ENCODE measurements at places on chromosomes 1 and 21.

- DNase-seq, result no peak
These were observed 975 bp upstream of the MNDA start for GRCh38 chr1:158830074-158830677.

DNA sequence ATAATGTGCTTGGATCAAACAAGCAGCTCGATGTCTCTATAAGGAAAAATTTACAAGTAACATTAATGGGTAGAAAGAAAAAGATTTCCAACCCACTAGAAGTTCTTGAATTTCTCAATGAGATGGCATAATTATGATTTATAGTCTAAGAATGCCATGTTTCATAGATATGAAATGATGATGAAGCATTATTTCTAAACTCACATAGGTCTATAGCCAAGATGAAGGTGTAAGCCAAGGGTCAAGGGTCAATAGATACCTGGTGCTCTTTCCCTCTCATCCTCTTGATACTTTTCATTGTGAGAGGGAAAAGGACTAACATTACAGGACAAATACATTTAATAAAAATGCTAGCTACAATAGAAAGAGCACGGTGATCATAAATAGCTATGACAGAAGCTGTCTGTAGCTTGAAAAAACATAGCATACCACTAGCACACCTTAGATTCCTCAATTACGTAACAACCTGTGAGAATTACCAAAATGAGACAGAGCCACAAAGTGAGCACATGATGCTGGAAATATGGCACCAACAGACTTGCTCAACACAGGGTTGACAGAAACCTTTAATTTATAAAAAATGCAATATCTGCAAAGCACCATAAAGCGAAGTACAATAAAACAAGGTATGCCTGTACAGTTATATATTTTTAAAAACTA, 26.3 kb upstream of the F13B start:
- no peak for DNase-seq

DNA sequence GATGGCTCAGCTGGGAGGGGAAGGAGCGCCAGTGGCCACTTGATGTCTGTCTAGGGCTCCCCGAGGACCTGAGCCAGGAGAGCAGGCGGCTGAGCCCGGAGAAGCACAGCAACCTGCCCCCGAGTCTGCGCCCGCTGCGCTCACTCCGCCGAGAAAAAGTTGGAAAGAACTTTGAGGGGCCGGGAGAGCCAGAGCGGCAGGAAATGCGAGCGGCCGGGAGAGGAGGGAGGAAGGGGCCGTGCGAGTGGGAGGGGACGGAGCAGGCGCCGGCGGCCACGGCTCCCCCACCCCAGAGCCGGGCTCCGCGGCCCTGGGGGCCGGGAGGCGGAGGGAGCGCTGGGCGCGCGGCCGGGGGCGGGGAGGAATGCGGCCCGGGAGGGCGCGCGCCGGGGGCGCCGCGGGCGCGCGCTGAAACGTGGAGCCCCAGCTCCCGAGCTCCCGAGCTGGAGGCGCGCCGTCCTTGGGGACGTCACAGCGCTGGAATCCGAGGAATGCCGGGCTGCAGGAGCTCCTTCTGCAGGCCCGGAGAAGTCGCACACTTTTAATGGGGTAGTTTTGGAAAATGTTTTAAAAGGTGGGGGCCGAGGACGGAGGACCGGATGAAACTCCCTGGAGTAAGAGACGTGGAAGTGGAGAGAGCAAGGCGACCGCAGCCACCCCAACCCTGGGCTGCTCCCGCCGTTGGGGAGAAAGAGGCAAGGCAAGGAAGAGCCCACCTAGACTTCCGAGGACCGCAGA, at the start of gene PTPN14:
Gene PTPN14 (minus strand): TSS at position 167 of the 738 bp plus-strand sequence. CDS start 86,799 bp downstream, outside the sequence.
- DNase-seq, result peak; percentile 80

DNA sequence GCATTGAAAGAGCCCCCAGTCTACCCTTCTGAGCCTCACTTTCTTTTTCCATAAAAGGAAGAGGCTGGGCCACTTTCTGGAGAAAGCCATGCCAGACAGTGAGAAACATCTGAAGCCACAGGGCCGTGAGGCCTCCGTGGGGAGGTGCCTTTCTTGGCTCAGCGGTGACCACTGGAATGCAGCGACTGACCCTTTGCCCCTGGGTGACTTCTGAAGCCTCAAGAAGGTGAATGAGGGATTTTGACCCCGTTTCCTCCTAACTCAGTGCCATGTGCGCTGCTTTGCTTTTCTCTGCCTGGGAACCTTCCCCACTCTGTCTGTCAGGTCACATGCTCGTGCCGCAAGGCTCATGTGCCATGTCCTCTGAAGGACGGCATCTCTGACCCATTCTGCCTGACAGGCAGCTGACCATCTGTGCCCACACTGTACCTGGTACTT, 44.7 kb upstream of the A3GALT2 start:
- DNase-seq, result no peak

GRCh38 chr1:203204756-203205155, 18.3 kb upstream of the CHI3L1 start:
- no peak for DNase-seq

DNA sequence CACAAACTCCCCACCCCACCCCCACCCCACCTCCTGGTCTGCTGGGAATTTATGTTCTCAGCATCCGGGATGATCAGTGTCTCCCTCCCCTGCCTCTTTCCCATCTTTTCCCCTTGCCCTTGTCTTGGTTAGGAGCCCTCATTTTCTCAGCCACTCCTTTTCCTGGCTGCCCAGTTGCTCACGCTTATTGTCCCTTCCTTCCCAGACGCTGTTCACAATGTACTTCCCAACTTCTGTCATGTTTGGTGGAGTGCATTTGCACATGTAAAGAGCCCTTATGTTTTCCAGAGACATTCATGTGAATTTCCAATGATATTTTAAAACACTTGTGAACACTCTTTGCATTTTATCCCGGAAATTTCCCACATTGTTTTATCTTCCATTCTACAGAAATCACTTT, 192.1 kb downstream of the RHOU start:
- DNase-seq, result no peak

GRCh38 chr1:206941766-206942418, 4.4 kb downstream of the PIGR start:
- DNase-seq, result no peak

DNA sequence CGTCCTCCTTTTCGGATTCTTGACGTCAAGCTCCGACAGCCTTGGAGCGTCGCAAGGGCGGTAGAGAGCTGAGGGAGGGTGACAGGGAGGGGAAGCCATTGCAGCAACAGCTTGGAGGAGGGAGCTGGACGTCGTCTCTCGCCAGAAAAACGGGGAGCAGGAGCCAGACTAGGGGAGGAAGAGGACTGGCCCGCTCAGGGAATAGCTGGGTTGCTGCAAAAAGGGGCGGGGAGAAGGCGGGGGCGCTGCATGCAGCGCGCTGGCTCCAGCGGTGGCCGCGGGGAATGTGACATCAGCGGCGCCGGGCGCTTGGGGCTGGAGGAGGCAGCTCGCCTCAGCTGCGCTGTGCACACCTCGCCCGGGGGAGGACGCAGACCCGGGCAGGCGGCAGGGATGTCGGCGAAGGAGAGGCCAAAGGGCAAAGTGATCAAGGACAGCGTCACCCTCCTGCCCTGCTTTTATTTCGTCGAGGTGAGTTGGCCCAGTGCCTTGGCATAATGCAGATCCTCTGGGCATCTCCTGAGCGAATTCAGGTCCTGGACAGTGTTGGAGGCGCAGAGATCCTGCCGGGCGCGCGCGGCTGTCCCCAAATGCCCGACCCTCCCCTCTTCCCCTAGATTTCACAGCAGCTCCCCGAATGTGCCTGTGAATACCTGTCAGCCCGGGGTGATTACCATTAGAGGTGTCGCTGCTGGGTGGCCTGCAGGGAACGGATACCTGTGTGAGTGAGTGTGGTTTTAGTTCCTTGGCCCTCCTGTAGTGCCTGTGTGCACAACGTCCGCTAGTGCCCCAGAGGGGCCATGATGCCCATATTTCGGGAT, at the start of gene PLPPR4:
Gene PLPPR4 (plus strand): TSS at position 292 of the 821 bp plus-strand sequence. CDS start 102 bp downstream, at position 394.
- no peak for DNase-seq

DNA sequence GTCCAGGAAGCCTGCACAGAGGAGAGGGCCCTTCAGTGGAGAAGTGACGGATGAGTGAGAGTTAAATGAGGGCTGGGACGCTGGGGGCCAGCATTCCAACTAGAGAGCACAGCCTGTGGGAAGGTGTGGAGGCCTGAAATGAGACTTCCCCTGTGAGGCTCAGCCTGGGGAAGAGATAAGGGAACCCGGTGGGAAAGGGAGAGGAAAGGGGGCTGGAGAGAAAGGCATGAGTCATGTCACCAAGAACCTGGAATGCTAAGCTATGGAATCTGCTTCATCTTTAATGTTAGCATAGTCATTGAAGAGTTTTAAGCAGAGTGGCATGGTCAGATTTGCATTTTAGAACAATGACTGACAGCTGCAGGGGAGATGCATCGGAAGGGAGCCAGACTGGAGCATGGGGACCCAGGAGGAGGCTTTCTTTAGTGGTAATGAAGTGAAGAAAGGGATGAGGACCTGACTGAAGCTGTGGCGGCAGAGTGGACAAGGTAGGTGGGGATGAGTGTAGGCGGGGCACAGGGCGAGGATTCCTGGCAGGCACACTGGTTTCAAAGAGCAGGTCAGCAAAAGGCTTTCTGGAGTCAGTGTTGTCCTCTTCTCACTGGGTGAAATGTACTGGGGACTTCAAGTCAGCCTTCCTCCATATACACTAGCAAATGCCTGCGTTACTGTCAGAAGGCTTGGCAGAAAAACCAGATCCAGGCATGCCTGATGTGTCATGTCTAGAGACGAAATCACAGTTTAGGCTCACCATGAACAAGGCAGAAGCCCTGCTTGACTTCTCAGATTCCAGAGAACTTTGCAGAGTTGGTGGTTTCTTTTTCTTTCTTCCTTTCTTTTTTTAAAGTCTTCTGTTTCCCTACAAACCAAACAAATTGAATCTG, 8.0 kb downstream of the RGL1 start:
- no peak for DNase-seq

DNA sequence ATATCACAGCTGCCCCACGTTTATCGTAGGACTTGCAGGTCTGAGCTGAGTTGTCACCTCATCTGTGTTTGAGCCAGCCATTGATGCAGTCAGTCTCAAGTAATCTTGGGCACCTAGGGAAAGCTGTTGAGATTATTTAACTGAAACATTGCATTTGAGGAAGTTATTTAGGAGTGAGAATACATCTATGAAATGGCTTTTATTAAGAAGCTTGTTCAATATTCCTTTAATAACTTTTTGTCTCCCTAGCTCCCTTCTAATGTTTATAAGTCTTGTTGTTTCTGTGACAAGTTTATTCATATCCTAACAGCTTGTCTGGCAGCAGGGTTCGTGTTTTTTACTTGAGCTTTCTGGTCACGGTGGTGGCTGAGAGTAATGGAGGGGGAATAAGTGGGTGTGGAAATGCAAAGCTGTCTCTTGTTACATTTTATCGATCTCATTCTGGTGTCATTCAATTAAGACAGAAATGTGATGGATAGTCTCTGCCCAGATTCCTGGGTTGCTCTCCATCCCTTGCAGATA, 555.9 kb downstream of the USP25 start:
- DNase-seq, result no peak

DNA sequence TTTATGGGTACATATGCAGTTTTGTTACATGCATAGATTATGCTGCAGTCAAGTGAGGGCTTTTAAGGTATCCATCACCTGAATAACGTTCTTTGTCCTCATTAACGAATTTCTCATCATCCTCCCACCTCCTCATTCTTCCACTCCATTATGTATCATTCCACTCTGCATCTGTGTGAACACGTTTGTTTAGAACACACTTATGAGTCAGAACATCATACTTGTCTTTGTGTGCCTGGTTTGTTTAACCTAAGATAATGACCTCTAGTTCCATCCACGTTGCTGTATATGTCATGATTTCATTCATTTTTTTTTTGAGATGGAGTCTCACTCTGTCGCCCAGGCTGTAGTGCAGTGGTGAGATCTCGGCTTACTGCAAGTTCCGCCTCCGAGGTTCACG, 6.7 kb upstream of the MPC2 start:
- DNase-seq, result no peak

- no peak for DNase-seq
These were observed at the start of gene SMCP for GRCh38 chr1:152878042-152878441. TSS of gene SMCP (plus strand) at chr1:152878322. CDS start at chr1:152884423, 6,101 bp downstream.

DNA sequence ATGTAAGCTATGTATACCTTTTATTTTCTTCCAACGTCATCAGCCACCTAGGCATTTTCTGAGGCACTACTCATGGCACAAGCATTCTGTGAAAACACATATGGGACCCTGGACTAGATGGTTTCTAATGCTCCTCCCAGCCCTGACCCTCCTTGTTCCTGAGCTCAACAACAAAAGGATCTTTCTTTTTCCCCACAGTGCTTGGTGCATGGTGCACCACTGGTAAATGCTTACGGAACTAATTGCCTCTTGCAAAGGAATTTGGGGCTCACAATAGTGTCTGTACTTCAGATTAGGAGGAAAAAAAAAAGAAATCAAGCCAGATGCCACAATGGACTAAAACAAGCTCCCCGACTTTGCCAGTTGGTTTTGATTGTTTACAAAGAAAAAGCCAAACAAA, 390.5 kb downstream of the PLPP3 start:
- no peak for DNase-seq

GRCh38 chr1:234555390-234556024, 54.5 kb downstream of the IRF2BP2 start:
- no peak for DNase-seq

- no peak for DNase-seq
These were observed 1.2 kb upstream of the LHX8 start for GRCh38 chr1:75132812-75133619.

- no peak for DNase-seq
These were observed 28.2 kb upstream of the DOCK7 start for GRCh38 chr1:62716397-62716796.

- DNase-seq, result no peak
These were observed 42.5 kb upstream of the C1orf174 start for GRCh38 chr1:3942416-3943122.

DNA sequence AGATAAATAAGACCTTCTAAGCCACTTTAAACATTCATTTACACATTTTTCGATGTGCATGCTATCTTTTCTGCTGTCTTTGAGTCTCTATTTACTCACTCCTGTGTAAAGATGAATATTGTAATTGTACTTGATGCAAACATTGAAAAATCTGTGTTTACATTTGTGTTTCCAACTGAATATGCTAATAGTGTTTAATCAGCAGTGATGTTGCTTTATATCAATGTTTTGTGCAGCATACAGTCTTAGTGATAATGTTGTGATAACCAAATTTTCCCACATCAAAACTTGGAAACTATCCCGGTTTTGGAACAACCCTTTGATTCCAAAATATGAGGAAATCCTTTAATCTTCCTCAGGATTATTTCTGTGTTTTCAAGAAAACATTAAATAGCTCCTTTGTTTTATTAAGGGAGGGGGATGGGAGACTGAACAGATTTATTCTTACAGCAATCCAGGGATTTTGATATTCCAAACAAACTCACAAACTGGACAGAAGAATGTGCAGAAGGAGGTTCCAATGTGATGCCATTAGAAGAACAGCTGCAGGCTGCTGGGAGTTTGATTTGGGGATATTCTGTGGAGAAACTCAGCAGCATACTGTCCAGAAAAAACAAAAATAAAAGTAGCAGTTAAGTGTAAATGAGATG, 248.0 kb downstream of the S1PR1 start:
- no peak for DNase-seq
